Stromal cell of bone marrow (primary cell): ENCODE measurements at places on chromosomes 12 and 14.
A peak's percentile ranks its signal among the peaks of the same experiment; 100 is the strongest.

- no peak for DNase-seq
Observed at GRCh38 chr12:79688376-79689060, 2.2 kb downstream of the PAWR start.

- DNase-seq: no peak
Observed at GRCh38 chr14:52327374-52328226, 13.5 kb downstream of the PTGER2 start.

DNA sequence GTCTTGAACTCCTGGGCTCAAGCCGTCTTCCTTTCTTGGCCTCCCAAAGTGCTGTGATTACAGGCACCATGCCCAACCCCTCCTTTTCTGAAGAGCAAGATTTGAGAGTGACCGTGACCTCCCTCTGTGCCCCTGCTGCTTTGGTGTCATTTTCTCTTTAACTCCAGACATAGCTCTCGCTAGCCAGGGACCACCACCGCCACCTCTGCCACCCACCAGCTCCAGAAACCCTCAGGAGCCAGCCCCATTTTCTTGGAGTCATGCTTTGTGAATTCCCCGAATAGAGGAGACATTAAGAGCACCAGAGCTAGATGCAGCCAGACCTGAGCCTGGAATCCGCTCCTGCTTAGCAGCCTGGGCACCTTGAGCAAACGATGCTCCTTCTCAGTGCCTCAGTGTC lies 18.2 kb downstream of the SDSL start:
- DNase-seq: no peak

- DNase-seq: no peak
Observed at GRCh38 chr12:104049278-104049902, 597 bp downstream of the GLT8D2 start.

DNA sequence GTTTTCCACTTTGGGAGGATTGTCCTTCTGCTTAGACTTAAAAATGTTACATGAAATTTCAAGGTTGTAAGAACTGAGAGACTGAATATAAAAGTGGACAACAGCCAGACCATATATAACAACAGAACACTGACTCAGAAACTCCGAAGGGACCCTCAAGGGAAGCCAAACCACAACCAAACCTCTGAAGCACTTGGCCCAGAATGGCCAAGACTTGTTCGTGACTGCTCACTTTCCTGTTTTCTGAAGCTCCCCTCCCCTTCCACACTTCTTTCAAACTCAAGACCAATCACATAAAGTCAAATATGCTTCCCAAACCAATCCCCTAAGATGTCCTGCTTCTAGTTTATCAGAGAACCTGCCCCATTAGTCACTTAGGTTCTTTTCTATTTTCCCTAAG lies 13.7 kb downstream of the OR6J1 start:
- peak; percentile 98 for DNase-seq

GRCh38 chr14:100683578-100683977 lies 43.1 kb upstream of the DLK1 start:
- no peak for DNase-seq

GRCh38 chr12:76183459-76184186 lies 99.1 kb upstream of the NAP1L1 start:
- peak; percentile 94 for DNase-seq
